ENCODE measurements at places on chromosomes 1 and 21.

- no peak for DNase-seq
These were observed 2.0 kb downstream of the IFFO2 start for GRCh38 chr1:18954270-18955071.

DNA sequence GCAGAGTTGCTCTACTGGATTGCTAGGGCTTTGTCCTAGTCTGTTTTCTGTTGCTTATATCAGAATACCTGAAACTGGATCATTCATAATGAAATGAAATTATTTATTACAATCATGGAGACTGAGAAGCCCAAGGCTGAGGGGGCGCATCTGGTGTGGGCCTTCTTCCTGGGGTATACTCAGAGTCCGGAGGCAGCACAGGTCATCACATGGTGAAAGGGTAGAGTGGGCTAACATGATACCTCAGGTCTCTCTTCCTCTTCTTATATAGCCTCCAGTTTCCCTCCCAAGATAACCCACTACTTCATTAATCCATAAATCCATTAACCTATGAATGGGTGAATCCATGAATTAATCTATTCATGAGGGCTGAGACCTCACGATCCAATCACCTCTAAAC lies 667.6 kb upstream of the NCAM2 start:
- no peak for DNase-seq

- DNase-seq = no peak
These were observed 38.6 kb downstream of the GPR3 start for GRCh38 chr1:27430903-27431600.

GRCh38 chr1:230681599-230681998 lies 32.3 kb downstream of the AGT start:
- DNase-seq = no peak

GRCh38 chr1:111219557-111220286 lies 7.8 kb upstream of the CHI3L2 start:
- DNase-seq = no peak

GRCh38 chr21:44400791-44401385 lies 47.5 kb downstream of the TRPM2 start:
- no peak for DNase-seq

DNA sequence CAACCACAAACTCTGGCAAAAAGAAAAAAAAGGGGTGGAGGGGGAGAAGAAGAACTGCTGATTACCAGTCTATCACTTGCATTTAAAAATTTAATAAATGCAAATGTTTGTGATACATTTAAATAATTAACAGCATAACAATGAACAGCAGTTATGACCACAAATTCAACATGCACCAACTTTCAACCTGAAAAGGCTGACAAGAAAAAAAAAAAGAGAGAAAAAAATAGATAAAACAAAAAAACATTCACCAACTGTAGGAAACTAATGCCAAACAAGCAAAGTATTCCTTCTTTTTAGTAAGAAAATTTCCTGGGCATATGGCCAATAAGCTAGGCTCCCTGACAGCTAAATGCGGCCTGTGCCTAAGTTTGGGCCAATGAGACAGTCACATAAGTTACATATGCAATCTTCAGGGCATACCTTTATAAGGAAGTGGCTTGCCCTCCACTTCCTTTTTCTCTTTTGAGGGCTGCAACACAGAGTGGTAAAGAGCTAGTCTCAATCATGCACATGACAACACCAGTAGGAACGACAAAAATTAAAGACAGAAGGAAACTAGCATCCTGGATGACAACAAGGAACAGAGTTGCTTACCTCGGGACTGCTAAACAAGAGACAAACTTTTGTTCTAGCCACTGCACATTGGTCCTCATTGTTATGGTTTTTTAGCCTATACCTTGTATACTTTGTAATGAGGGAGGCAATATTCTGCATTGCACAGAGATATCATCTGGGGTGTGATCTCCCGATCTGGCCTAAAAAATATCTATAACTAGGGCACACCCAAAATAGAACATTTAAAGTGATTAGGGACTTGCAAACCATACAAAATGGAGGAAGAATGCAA lies 24.2 kb upstream of the PHTF1 start:
- DNase-seq = no peak

DNA sequence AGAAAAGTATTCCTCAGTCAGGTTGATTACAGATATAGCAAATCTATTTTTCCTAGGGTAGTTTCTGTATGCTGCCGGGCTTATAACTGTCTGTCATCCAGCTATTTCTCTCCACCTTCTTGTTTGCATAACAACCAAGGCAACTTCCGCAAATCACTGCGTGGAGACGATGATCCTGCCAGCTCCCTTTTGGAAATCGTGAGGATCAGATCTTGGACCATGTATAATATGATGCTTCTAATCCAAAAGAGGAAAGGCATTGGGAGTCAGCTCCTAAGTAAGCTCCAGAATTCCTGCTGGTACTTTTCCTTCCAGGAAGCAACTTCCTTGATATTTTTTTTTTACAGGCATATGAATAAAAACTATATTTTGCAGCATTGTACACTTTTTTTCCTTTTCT lies 445 bp upstream of the RGS4 start:
- DNase-seq = no peak

DNA sequence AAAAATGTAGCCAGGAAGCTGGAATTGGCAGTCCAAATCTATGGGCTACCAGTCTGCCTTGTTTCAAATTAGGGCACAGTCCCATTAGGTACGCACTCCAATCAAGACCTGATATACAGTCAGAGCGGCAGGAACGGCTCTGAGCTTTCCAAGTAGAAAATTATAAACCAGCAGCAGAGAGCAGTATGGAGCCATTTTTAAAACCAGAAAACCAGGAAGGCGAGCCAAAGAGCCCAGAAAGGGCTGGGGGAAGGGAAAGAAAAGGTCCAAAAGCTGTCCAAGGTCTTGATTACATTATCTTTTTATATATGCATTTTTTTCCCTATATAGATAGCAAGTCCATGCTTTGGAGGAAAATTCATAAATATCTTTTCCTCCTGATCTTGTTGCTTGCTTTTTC lies 719.0 kb downstream of the RWDD3 start:
- DNase-seq = peak; percentile 23

- no peak for DNase-seq
These were observed 12.8 kb downstream of the TRAPPC10 start for GRCh38 chr21:44024887-44025353.

GRCh38 chr1:179870870-179871269 lies 6.7 kb downstream of the TOR1AIP2 start:
- no peak for DNase-seq

DNA sequence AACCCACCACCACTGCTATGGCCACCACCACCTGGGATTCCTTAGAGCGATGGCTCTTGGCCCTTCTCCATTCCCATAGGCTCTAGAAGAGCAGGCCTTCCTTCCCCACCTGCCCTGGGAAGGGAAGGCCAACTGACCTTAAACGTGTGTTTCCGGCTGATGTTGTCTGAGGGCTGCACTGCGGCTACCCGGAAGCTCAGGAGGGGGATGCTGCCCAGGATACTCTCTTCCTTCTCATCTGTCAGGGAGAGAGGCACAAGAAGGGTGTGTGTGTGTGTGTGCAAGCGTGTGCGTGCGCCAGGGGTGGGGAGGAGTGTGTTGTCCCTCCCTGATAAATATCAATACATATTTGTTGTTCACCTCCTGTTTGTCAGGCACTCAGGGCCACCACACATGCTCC lies 51.0 kb upstream of the GOLT1A start:
- DNase-seq = no peak

DNA sequence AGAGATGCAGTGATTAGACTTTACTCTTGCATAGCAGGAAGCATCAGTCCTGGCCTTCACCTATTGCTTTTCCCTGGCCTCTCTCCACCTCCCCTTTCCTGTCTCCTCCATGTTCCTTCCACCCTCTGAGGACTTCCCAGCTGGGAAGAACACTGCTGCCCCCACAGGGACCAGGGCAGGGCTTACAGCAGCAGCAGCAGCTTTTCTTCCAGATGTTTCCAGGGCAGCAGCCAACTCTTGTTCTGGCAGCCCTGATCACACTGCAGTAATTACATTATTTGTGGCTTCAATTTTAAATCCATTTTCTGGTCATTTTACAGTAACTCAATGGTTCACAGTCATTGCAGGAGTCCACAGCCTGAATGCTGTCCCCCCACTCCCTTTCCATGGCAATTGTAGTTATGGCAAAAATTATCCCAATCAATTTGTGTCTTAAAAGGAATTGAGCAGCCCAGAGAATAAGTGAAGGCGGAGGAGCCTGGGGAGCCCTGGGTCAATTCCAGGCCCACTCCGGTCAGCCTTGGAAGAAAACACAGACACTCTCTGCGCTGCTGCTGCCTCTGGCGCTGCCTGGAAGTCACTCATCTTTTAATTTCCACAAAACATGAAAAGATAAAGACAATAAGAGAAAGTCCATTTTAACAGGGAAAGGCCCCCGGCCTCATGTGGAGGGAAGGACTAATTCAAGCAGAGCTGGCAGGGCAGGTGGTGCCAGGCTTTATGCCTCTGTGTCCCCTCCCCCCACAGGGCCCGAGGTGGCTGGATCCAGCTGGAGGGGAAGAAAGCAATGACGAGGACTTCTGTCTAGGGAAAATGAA lies 148.6 kb downstream of the GRIK3 start:
- no peak for DNase-seq

DNA sequence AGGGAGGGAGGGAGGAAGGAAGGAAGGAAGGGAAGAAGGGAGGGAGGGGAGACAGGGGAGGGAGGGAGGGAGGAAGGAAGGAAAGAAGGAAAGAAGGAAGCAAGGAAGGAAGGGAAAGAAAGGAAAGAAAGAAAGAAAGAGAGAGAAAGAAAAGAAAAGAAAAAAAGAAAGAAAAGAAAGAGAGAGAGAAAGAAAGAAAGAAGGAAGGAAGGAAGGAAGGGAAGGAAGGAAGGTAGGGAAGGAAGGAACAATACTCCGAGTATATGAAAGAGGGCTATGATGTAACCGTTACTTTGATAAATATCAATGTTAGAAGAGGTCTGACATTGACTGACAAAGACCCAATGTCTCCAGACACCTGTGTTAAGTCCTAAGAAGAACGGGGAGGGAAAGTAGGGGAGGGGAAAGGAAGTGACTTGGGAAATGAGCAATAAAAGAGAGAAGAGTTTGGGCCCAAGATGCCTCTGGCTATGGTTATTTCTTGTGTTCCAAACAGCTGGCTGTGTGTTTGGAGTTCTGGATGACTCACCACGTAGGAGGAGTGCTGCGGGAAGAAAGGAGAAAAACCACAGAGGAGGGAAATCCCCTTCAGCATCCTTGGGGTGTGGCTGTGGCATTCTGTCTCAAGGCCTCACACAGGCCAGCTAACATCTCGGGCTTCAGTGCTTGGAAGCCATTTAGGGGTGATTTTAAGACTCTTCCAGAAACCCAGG lies 37.0 kb upstream of the RXRG start:
- no peak for DNase-seq

DNA sequence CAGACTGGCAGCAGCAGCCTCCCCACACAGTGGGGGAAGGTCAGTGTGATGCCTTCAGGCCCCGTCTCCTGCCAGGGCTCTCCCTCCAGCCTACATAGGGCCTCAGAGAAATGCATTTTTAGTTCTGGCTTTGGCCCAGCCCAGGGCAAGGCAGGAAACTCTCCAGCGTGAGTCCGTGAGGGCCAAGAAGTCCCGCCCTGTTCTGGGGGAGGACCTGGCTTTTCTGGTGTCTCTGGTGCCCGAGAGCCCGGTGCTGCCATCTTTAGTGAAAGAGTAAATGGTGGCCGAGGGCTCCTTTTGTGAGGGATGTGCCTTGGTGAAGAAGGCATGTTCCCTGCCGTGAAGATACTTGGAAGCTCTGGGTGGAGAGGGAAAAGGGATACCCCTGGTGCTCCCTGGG lies 14.8 kb upstream of the DIP2A start:
- DNase-seq = no peak

- DNase-seq = no peak
These were observed 22.9 kb upstream of the LMO4 start for GRCh38 chr1:87305762-87306161.

- peak; percentile 2 for DNase-seq
These were observed 32.1 kb upstream of the EPHX4 start for GRCh38 chr1:91997607-91998195.

DNA sequence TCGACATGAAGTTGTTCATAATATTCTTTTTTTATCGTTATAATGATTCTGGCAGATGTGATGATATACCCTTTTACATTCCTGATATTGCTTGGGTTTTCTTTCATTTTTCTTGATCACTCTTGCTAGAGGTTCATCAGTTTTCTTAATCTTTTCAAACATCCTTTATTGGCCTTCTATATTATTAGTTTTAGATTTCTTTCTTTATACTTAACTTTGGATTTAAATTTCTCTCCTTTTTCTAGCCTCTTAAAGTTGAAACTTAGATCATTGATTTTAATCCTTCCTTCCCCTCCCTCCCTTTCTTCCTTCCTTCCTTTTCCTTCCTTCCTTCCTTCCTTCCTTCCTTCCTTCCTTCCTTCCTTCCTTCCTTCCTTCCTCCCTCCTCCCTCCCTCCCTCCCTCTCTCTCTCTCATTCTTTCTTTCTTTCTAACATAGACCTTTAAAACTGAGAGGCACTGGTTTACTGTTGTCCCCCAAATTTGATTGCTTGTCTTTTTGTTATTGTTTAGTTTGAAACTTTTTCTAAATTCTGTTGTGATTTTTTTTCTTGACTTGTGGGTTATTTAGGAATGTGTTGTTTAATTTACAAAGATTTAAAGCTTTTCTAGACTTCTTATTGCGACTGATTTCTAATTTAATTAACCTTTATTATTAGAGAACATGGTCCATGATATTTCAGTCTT lies 31.6 kb downstream of the HOOK1 start:
- no peak for DNase-seq

DNA sequence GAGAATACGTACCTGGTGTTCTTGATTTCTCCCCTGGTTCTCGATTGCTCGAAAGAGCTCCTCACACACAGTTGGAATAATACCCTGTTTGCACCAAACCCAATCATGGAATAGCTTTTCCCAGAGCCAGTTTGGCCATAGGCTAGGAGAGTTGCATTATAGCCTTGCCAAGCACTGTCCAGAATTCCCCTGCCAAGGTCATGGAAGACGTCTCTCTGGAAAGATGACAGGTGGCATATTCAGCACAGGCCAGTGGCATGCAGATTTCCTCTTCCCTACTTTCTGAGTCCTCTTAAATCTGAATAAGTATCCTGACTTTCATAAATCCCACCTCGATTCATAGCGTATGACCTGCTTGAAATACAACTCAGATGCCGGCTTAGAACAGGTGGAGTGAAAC lies 96.5 kb downstream of the SCCPDH start:
- no peak for DNase-seq

DNA sequence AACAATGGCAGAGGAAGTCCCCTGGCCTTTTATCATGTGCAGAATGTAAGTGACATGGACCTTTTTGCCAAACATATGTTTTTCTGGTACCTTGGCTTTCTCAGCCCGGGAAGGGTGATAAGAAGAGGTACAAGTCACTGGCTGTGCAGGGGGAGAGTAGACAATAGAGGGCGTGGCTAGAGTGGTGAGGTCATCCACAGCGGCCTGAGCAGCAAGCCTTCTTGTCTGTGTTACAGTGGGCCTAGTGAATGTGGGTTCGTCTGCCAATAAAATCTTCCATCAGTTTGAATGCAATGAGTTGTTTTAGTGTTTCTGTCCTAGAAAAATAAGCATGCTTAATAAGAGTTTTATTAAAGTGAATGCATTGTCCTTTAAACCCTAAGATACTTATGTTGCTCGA lies 59.0 kb upstream of the PGD start:
- DNase-seq = no peak

DNA sequence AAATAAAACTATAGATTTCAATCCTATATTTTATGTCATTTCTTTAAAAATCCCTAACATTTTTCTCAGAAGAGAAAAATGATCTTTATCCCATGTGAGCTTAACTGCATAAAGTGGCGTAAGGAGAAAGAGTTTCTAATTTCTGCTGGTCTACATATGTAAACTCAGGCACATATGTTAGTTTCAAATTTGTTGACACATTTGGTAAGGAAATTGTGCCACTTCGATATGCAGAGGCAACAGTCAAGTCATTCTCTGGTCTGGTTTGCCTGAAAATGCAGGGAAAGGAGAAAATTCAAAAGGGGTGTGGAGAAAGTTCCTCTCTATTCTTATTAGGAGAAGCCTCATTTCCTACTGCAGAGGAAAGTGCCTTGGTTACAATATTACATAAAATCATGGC lies 11.5 kb downstream of the KCNA3 start:
- no peak for DNase-seq
